ENCODE measurements at places on chromosomes 16 and 17.
A peak's percentile ranks its signal among the peaks of the same experiment; 100 is the strongest.

DNA sequence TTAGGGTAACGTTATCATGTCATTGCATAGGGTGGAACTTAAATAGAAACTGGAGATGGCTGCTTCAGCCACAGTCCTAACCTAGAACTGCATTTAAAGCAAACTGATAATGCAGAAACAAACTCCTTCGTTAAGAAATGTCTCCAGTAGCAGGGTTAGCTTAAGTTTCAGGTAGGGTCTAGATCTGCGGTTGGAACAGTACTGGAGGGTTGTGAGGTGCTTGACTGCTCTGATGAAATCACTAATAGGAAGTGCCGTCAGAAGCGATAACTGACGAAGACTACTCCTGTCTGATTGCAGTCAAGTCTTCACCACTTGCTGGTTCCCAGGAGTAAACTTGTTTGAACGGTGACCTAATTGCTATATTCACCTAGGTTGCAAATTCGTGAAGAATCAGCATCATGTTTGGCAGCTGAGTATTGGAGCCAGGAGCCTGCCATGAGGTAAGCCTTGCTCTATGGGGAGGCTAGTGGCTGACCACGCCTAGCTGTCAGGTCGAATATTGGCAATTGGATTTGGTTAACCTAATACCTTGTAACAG is 24.5 kb downstream of the TRPV2 start:
- no peak for DNase-seq

GRCh38 chr16:28288114-28288513 is 4.2 kb upstream of the SBK1 start:
- no peak for DNase-seq

- DNase-seq, result no peak
Observed at GRCh38 chr17:81513372-81513752, 763 bp upstream of the ACTG1 start.

- no peak for DNase-seq
Observed at GRCh38 chr17:59371416-59372100, 40.1 kb downstream of the YPEL2 start.

- DNase-seq, result no peak
Observed at GRCh38 chr16:80233097-80233835, 307.5 kb upstream of the DYNLRB2 start.

DNA sequence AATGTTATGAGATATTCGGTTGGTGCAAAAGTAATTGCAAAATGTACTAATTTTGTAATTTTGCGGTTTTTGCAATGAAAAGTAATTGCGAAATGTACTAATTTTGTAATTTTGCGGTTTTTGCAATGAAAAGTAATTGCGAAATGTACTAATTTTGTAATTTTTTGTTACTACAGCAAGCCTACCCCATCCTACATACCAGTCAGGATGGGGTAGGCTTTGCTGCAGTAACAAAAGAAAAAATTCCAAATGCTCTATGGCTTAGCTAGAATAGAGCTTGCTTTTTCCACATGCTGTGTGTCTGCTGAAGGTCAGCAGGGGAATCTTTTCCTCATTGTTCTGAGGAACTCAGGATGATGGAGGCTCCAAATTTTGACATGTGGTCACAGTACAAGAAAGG is 83.3 kb upstream of the GPRC5B start:
- DNase-seq, result no peak

DNA sequence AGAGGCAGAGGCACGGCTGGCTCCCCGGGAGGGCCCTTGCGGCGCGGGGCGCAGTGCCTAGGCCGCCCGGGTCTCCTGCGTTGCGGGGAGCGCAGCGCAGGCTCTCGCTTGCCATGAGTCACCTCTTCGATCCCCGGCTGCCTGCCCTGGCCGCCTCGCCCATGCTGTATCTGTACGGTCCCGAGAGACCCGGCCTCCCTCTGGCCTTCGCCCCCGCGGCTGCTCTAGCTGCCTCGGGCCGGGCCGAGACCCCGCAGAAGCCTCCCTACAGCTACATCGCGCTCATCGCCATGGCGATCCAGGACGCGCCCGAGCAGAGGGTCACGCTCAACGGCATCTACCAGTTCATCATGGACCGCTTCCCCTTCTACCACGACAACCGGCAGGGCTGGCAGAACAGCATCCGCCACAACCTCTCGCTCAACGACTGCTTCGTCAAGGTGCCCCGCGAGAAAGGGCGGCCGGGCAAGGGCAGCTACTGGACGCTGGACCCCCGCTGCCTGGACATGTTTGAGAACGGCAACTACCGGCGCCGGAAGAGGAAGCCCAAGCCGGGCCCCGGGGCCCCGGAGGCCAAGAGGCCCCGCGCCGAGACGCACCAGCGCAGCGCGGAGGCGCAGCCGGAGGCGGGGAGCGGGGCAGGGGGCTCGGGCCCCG is 390 bp downstream of the FOXL1 start:
- no peak for DNase-seq

DNA sequence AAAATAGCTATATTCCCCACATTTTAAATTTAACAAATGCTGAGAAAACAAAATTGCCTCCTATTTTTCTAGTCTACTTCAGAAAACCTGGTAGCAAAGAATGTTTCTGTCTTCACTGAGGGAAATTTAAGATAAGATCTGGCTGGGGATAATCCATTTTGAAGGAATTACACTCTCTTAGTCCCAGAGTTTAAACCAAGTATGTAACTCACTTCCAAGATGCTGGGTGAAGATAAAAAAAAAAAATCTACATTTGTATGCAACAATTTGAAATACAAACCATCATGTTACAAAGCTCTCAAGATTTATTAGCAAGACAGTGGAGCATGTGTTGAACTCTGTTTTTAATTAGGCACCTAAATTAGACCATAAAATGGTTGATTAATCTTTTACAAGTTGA is 5.7 kb downstream of the HS3ST3B1 start:
- no peak for DNase-seq

GRCh38 chr17:57920916-57921703 is 34.1 kb downstream of the CUEDC1 start:
- DNase-seq, result no peak

- no peak for DNase-seq
Observed at GRCh38 chr16:67961551-67961957, 6.9 kb downstream of the SLC12A4 start.

- peak; percentile 58 for DNase-seq
Observed at GRCh38 chr17:74957935-74958740, 14.4 kb downstream of the HID1 start.

GRCh38 chr16:4067262-4068001 is 48.8 kb downstream of the ADCY9 start:
- DNase-seq, result no peak

DNA sequence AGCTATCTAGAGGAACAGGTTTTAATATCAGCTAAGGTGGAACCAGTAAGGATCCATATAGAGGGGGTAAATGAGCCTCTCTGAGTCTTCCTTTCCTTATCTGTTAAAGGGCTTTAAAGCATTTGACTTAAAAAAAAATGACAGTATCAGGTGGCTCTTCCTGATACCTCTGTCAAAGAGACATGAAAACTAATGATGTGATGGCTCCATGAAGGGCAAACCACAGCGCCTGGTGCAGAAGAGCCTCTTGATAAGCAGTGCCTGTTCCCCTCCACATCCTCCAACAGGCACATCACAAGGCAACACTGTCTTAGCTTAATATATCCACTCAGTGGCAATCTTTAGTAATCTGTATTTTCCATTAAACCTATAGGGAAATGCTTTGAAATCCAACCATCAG is 68.9 kb downstream of the USP31 start:
- no peak for DNase-seq

DNA sequence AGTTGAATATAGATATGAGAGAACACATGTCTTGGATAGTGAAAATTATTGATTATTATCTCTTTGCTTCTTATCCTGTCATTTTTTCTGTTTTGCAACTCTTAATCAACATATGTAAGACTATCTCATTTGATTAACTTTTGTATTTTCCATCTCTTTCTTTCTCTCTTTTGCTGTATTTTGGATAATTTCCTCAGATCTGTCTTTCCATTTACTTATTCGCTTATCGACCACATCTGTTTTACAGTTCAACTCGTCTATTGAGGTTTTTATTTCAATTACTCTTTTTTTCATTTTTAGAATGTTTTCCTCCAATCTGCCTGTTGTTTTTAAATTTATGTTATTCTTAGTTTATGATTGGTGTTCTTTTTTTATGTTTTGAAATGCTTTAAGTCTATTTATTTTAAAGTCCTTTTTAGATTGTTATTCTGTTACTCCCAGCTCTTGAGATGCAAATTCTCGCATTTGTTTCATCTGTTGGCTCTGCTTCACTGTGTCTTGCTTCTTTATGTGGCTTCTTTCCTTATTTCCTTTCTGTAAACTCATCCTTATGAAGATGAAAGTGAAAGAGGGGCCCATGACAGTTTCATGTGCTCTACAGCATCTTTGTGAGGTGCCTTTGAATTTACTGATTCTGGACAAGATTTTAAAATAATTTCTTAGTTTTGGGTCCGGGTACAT is 87.8 kb upstream of the IRX5 start:
- no peak for DNase-seq

DNA sequence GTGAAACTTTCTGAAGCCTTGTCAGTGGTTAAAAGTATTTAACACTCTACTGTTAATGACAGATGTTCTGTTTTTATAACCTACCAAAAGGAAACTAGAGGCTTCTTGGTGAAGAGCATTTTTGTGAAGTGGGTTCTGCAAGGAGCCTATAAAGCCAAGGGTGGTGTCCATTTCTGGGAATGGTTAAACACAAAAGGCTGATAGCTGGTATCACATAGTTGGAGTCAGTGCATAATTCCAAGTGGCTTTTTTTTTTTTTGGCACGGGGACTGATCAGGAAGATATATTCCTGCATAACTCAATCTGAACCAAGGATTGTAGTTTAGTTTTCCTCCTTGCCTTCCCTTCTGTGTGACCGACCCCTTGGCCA is 27.6 kb upstream of the KPNB1 start:
- no peak for DNase-seq

- DNase-seq, result no peak
Observed at GRCh38 chr17:28291780-28292330, 27.1 kb upstream of the TMEM97 start.

GRCh38 chr17:70569128-70569527 is 399.8 kb downstream of the KCNJ2 start:
- no peak for DNase-seq

DNA sequence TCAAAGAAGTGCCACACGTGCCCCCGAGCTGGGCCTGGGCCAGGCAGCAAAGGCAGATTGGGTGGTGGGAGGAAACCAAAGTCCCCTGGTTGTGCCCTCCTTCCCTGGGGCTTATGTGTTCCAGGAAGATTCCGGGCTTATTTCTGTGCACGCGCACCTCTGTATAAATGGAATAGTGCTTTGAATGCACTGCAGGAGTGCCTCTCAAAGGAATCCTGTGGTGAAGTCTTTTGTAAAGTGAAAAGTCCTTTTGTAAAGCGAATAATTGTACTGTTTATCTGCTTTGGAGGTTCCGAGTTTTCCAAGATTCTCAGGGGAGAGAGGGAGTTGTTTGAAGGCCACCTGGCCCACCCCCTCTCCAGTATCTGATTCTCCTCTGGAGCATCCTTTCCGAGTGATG is 26.8 kb downstream of the C17orf75 start:
- DNase-seq, result no peak

GRCh38 chr17:69170377-69170776 is 28.7 kb upstream of the ABCA6 start:
- no peak for DNase-seq

DNA sequence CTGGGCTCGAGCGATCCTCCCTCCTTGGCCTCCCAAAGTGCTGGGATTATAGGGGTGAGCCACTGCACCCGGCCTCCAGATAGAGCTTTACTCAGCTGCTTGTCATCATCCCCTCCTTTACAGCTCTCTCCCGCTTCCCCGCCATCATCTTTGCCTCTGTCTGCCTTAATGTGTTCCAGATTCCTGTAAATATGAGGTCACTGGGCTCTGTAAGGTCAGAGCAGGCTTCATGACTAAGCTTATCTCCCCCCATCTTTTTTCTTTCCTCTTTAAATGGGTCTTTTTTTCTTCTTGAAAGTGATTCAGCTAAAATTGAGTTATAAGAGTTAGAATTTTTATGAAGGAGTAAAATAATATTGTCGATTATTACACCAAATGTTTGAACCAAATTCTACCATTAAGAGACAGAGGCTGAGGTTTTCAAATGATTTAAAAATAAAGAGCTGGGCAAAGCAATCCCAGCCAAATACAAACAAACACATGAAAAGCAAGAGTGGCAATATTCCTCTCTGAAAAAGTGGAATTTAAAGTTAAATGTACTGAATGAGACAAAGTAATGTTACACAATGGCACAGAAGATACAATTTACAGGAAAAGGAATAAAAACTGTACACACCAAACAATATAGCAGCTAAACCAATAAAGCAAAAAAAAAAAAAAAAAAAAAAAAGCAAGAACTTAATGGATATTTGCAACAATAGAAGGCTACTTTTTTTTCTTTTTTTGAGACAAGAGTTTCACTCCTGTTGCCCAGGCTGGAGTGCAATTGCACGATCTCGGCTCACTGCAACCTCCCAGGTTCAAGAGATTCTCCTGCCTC is 62.1 kb downstream of the CRISPLD2 start:
- no peak for DNase-seq

GRCh38 chr17:50539762-50540559 is 7.0 kb upstream of the SPATA20 start:
- no peak for DNase-seq

DNA sequence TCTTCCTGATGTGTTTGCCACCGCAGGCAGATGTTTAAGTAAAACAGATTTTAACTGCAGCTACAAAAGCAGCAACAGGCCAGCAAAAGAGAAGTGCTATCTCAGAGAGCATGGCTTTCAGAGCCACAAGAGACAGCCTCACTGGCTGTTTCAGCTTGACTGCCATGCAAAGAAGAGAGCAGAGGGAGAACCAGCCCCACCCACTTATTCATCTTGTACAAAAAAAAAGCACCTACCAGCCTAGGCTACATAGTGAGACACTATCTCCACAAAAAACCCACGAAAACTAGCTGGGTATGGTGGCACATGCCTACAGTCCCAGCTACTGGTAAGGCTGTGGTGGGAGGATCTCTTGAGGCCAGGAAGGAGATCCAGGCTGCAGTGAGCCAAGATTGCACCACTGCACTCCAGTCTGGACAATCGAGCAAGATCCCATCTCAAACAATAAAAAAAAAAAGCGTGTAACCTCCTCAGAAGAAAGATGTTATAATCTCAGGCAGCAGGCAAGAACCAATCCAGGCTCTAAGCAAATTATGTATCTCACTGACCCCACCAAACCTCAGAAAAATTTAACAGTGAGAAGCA is 30.0 kb downstream of the STH start:
- DNase-seq, result no peak

DNA sequence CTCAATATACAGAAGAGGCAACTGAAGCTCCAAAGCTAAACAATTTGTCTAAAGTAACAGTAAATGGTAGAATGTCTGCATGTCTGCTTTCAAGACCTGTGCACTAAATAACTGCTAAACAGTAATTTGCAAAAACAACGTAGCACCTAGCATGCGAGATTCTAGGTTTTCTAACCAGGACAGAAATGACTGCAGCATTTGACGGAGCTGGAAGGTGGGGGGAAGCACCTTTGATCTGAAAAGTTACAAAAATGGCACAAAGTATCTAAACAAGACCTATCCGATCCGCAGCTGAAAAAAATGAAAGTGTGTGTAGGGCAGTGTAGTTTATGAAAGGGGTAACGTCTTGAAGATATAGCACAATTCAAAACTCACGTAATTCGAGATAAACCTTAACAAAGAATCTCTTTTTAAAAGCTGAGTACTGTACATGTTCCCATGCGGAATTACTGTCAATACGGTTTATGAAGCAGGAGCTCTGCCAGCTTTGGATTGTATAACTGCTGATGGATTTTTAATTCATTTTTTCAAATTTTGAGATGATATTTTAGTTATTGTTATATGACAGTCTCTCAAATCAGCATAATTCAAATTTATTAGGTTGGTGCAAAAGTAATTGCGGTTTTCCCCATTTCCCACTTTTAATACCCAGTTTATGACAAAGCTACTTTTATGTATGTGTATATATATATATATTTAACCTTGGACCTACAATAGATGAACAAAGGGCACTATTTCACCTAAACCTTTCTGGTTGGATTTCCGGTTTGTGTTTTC is 1.2 kb upstream of the WIPI1 start:
- DNase-seq, result no peak

Data from stimulated activated CD4-positive, alpha-beta T cell treated with anti-CD3 and anti-CD28 coated beads, Interleukin-15, amount 100 ng/mL, for 1 hour (primary cell).